ENCODE measurements at places on chromosomes 2 and 18.
A peak's percentile ranks its signal among the peaks of the same experiment; 100 is the strongest.

- DNase-seq: no peak
These were observed 30.8 kb downstream of the CREG2 start for GRCh38 chr2:101356521-101356920.

GRCh38 chr2:71807581-71808451, 339.8 kb downstream of the CYP26B1 start:
- no peak for DNase-seq

GRCh38 chr2:974054-974453, 23.4 kb downstream of the SNTG2 start:
- no peak for DNase-seq

DNA sequence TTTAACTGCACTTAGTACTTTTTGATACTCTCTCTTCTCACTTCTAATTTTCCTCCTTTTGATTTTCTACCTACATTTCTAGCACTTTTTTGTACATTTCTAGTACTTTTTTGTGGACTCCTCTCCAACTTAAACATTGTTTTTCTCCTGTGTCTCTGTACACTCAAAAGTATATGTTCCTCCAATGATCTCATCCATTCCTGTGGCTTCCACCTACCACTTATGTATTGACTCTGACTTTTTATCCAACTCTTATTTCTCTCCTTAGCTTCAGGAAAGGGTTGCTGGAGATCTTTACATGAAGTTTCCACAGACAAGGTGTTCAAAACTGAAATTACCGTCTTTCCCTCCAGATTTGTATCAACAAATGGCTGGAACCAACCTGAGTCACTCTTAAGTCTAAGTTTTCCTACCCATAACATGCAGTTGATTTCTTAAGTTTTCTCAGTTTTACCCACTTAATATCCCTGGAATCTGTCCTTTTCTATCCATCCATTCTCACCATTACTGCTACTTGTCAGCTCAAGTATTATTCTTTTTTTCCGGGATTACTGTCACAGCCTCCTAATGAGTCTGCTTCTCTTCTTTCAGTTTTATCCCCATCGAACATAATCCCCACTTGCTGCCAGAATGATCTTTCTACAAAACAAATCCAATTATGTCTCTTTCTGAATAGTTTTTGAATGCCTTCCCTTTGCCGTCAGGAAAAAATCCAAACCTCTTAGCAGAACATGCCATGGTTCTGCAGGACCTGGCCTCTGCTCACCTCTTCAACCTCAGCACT, 22.6 kb upstream of the PELI1 start:
- DNase-seq: no peak

GRCh38 chr18:55988537-55988936, 400.5 kb upstream of the TCF4 start:
- no peak for DNase-seq

DNA sequence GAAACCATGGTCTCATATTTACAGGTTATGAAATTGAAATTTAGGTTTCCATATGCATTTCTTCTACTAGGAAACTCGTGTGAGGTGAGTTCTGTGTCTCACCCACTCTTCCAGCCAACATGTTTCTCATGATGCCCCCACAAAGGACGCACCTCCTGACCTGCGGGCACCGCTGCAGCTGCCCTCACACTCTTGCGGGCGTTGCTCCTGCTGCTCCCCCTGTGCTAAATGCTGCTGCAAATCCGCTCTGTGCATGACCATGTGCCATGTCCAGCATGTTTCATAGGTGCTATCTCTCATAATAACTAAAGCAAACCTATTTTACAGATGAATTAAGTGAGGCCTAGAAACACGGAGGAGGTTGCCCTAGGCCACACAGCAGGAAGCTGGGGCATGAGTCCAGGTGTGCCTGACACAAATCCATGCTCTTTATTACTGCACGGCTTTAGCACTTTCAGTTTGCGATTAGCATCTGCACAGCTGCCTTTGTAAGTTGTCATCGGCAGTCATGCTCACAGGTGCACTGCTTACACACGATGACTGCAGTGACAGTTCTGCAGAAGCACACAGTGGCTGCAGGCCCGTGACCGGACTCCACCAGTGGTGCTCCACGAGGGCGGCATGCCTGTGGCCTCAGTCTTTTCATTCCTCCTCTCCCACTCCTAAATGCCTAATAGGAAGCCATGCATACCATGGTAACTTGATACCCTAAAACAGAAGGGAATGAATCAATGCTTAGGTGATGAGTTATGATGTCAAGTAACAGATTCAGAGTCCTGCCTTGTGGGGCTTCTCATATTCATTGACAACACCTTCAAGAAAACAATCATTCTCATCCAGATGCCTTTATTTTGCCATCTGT, 14.9 kb upstream of the GALR1 start:
- no peak for DNase-seq

- no peak for DNase-seq
These were observed 4.3 kb downstream of the SMYD5 start for GRCh38 chr2:73218298-73218697.

- no peak for DNase-seq
These were observed 28.9 kb upstream of the ACTR2 start for GRCh38 chr2:65198737-65199136.

GRCh38 chr2:217973008-217973787, 29.6 kb downstream of the TNS1 start:
- no peak for DNase-seq

DNA sequence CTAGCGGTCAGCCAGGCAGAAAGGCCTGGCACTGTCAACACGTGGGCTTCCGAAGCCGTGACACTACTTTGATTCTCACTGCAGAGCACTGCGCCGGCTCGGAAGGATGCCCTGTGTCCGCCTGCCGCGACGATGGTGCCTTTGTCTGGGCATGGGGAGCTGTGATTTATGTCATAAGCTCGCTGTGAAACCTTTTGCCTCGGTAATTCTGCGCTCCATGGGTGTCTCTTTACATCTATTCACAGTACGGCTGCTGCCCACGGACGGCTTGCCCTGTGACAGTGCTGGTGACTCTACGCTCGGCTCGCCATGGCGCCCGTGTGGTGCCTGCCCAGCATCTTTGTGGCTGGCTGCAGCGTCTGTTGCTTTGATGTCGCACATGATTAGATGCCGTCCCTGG, 43.1 kb upstream of the GBX2 start:
- DNase-seq: no peak

DNA sequence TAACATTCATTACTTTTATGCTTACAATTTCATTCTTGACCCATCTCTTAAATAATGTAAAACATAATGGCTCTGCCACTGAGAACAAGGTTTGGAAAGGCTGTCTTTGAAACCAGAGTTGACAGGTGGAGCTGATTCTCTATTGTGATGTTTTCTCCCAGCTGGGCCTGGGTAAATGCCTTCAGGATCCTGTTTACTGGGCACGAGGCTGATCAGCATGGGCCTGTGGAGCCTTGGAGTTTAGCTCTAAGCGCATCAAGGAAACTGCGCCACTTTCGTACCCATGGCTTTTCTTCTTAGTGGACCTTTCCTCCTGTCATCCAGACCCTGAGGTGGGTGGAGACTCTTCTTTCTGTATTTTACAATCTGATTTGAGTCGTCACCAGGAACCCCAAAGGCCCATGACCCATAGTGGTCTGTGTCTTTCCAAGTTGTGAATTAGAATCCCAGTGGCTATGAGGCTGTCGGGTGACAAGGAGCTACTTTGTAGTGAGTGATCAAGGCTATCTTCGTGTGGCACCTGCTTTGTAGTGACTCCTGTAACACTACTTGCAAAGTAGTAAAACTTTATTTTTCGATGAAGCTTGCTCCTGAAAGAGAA, 123.1 kb downstream of the LPIN1 start:
- DNase-seq: no peak

GRCh38 chr18:63378919-63379638, 12.1 kb upstream of the KDSR start:
- no peak for DNase-seq

GRCh38 chr2:234996069-234996940, 44.5 kb downstream of the SH3BP4 start:
- no peak for DNase-seq

DNA sequence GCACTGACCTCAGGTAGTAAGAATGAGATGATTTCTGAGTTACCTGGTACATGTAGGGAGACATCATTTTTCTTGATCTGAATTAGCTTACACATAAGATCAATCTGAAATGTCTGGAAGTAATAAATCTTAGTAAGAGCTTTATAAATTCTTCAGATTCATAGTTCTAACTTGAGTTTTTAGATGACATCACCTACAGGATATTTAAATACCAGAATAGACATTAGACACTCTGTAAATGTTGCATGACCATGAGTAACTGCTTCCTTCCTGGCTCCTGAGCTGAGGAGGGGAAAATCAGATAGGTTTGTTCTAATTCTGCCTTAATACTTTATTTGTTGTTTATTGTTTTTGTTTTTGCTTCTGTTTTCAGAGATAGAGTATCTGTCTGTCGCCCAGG, 181.8 kb downstream of the PHLPP1 start:
- no peak for DNase-seq

GRCh38 chr18:36828157-36828629, 609 bp downstream of the TPGS2 start:
- peak; percentile 41 for DNase-seq

DNA sequence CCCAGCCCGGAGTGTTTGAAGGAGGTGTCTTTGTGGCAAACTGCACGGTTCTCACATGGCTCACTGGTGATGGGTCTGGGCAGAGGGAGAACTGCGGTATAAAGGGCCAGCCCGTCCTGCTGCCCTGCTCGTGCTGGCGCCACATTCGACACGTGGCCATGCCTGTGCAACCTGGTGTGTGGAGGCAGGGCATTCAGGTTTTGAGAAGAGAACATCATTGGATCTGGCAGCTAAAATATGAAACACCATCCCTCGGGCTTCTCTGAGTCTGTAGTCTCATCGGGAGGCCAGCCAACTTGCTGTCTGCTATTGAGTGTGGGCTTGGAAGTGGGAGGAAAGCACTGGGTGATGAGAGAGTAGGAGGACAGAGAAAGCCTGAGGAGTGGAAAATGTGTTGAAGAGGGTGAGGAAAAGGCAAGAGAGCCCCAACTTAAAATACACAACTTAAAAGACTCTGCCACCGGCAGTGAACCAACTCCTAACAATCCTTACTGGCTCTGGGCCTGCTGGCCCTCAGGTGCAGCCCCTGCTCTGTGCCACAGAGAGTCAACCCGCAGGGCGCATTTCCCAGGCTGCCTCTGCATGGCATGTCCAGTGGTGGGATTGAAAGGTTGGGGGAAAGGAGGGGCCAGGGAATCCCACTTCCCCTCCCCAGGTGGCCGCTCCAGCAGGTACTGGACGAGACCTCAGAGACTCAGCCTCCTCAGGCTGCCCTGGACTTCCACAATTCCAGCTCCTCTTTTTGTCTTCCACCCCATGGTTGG, 112.7 kb upstream of the DLX2 start:
- DNase-seq: no peak

DNA sequence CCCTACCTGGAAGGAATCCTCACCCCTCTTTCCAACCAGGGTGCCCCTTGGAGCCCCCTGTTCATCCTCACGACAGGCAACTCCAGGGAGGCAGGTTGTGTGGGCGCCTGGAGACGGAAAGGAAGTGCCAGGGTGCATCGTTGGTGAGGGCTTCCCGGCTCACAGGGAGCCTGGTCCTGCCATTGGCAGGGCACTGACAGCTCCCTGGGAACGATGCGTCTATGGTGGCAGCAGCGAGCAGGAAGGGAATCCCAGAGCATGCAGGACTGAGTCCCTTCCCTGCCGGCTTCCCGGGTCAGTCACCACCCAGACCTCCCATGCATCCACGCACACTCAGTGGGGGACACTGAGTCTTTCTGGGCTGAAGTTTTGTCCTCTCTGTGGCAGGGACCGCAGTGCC, 117.6 kb downstream of the INHBB start:
- no peak for DNase-seq

- no peak for DNase-seq
These were observed 108.6 kb downstream of the CRIM1 start for GRCh38 chr2:36464006-36464721.

- DNase-seq: no peak
These were observed 20.3 kb downstream of the PLEK start for GRCh38 chr2:68385220-68385906.

DNA sequence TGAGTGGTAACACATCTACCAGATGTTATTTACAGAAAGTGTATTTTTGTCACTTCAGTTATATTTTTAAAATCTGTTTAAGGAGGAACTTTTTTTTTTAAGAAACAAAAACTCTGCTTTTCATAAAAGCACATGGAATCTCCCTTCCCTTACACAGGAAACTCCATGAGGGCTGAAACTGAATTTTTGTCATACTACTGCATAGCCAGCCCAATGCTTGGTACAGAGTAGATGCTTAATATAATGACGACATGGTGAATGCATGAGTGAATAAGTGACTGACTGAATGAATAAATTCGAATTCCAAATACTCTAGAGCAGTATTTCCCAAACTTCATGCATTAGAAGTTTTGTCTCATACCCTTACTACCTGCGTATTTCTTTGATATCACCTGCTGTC, 86.5 kb downstream of the ROCK2 start:
- DNase-seq: no peak

GRCh38 chr2:231920366-231920765, 5.8 kb downstream of the NPPC start:
- DNase-seq: no peak

DNA sequence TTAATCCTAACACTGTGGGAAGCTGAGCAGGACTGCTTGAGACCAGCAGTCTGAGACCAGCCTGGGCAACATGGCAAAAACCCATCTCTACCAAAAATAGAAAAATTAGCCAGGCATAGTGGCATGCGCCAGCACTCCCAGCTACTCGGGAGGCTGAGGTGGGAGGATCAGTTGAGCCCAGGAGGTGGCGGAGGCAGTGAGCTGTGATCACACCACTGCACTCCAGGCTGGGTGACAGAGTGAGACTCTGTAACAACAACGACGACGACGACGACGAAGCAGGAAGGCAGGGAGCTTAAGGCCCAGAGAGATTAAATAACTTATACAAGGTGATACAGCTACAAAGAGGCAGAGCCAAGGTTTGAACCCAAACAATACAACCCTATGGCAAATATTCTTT, 37.3 kb downstream of the CFAP36 start:
- no peak for DNase-seq

DNA sequence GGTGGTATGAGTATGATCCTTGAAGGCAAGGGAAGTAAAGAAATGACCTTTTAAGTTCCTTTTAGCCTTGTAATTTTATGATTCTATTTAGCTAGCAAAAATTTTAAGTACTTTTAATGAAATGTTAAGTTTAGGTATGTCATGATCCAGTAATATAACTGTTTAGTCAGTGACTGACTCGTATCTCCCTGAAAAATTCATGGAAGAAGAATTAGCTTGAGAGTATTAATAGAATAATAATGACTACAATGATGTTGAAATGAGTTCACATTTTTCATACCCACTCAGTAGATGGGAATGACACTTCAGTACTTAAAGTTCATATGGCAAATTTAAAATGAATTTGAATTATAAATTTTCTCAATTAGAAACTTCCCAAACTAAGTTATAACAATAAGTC, 14.6 kb downstream of the RAB3GAP1 start:
- no peak for DNase-seq

DNA sequence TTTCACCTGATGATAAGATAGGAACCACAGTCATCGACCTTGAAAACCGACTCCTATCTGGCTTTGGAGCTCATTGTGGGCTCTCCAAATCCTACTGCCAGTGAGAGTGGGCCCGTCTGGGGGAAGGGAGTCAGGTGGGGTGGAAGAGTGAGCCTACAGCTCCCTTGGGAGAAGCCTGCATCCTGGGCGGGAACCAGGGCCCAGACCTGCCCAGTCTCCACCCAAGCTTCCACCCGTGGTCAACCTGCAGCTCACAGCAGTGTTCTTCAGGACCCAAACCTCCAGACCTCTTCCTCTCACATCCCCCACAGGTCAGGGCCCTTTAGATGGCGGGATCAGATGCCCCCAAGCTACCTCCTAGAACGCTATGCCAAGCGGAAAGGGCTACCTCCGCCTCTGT, 40.2 kb downstream of the LMAN2L start:
- no peak for DNase-seq

GRCh38 chr2:134682726-134683125, 36.1 kb downstream of the TMEM163 start:
- no peak for DNase-seq

All from activated T-cell treated with anti-CD3 and anti-CD28 coated beads, Interleukin-2, amount 50 U/mL, for 1 hour (primary cell).